ENCODE measurements at places on chromosomes 6 and 20. TPM values are rescaled to one million over a fixed set of nuclear protein-coding genes. Genes with fewer than 3 reads are reported as not detected.

GNAS-AS1 gene
- 1.0 TPM for total RNA-seq

UNC5CL gene
- 3.0 TPM for total RNA-seq

SUMO4 gene
- 9.3 TPM for total RNA-seq

CLIC5 gene
- total RNA-seq = 6.0 TPM

CDYL gene
- total RNA-seq = 46.7 TPM

MTRF1L gene
- total RNA-seq = 17.2 TPM

DEFB132 gene
- not detected for total RNA-seq

RSPO3 gene
- total RNA-seq = not detected

PPIL6 gene
- 0.53 TPM for total RNA-seq

CNBD2 gene
- total RNA-seq = 5.7 TPM

SYCP2L gene
- not detected for total RNA-seq

ADAM33 gene
- total RNA-seq = not detected

RTF2 gene
- 99.8 TPM for total RNA-seq

SCUBE3 gene
- 0.20 TPM for total RNA-seq

POPDC3 gene
- not detected for total RNA-seq

BAG2 gene
- total RNA-seq = 7.6 TPM

TMEM200A gene
- total RNA-seq = 1.4 TPM

ANGPT4 gene
- total RNA-seq = not detected

RSPH3 gene
- 2.2 TPM for total RNA-seq

SLA2 gene
- total RNA-seq = 103 TPM
